ENCODE measurements at places on chromosomes 2 and 18. TPM values are rescaled to one million over a fixed set of nuclear protein-coding genes. Genes with fewer than 3 reads are reported as not detected.

GRCh38 chr18:58955738-58956137 is 91.1 kb downstream of the ZNF532 start:
- no peak for DNase-seq

DNA sequence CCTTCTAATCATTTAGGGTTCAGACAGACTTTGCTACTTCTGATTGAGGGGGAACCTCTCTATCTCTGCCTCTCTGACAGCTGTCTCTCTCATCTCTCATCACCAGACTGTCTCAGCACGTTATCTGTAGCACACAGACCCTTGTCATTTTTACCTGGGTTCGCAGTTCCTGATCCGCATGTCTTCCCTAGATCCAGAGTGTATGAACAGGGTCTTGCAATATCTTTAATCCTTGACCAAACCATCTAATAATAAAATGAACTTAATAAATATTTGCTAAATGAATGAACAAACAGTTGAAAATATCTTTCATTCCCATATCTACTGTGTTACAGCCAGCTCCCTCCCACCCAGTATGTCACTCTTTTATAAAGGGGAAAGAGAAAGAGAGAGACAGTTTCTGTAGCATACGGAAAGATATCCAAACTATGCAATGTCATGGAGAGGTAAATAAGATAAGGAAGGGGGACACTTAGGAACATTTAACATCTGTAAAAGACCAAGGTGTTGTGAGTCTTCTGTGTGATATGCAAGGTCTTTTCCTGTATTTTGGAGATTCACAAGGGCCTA is 507.6 kb downstream of the SUCLG1 start:
- DNase-seq: no peak

DNA sequence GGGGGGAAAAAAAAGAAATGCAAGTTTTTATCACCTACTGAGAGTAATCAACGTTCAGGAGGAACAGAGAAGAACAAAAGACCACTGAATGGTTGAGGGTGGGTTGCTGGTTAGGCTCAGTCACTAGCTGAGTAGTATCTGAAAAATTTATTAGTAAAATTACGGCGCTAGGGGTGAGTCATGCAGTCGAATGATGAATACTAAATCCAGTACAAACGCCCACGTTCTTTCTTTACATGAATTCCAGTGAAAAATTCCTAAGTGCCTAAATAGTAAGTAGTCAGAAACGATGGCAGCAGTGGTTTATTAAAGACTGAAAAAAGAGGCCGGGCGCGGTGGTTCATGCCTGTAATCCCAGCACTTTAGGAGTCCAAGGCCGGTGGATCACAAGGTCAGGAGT is 52.0 kb downstream of the TEKT4 start:
- DNase-seq: no peak

Gene KCNK3
- not detected for total RNA-seq

GRCh38 chr2:158719403-158719802 is 75.7 kb upstream of the DAPL1 start:
- no peak for DNase-seq

Gene RUFY4
- not detected for total RNA-seq

Gene CCL20
- not detected for total RNA-seq

Gene IFIH1
- total RNA-seq: 0.79 TPM

- DNase-seq: peak; percentile 64
These were observed 50.0 kb downstream of the CPO start for GRCh38 chr2:206989311-206989710.

- no peak for DNase-seq
These were observed 59.1 kb downstream of the ACOXL start for GRCh38 chr2:110791435-110791834.

Gene IHH
- 0.06 TPM for total RNA-seq

Gene GPR75
- 1.1 TPM for total RNA-seq

GRCh38 chr2:88517759-88518201 is 65.3 kb upstream of the FOXI3 start:
- peak; percentile 91 for DNase-seq

- peak; percentile 16 for DNase-seq
These were observed 24.6 kb upstream of the NOTO start for GRCh38 chr2:73177645-73178255.

Gene CFC1B
- not detected for total RNA-seq

DNA sequence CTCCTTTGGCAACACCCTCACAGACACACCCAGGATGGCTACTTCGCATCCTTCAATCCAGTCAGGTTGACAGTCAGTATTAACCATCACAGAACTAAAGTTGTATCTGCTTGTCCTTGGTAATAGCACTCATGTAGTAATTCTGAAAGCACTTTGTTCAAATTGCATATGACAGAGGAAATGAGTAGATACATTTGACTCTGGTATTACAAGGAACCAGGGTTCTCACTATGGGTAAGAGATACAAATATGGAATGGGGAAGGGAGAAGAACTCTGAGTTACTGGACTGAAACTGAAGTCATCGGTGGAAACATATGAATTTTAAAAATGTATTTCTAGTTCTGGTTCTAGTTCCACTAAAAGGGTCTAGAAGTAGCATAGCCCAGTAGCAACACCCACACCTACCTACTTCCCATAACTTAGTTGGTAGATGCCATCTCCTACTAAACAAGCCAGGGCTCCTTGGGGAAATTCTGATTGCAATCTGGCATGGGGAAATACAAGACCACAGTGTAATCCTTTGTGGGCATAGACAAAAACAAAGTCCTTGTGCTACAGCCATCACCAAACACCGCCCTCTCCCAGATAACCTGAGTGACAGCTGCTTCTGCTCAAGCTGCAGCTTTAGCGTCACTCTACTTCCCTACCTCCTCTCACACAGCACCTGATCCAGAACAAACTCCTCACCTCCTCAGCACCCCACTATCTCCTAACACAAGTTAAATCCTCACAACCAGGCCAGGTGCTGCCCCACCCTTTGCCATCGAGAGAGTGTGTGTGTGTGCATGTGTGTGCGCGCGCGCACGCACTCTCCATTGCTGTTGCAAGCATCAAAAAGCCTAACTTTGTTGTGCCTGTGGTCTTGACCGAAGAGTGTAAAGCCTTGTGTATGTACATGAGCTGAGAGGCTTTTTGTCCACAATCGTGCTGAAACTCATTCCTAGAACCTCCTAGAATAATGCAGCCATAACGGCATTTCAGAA is 31.4 kb upstream of the CD226 start:
- no peak for DNase-seq

- DNase-seq: peak; percentile 62
These were observed 32.8 kb downstream of the TTC32 start for GRCh38 chr2:19868701-19869580.
